Tibial artery (tissue), 4 donors: ENCODE measurements at places on chromosomes 5 and 9.

DNA sequence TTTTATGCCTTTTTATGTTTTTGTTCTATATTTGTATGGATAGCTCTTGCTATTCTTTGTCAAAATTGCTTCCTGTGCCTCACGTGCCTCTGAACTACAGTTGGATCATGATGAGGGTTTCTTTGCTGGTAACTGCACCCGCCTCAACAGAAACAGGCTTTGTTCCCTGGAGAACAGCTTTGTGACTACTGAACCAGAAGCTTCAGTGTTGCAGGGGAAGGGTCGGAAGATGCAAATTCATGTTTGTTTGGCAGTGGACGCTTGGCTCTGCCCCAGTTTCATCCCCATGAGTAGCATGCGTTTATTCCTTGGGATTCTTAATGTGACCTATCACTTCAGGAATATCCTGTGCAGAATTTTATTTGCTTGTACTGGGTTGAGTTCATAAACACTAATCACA is 959.1 kb upstream of the WWC1 start:
- DNase-seq: no peak

- DNase-seq: no peak
These were observed 5.1 kb upstream of the ZFP62 start for GRCh38 chr5:180865981-180866695.

- no peak for DNase-seq
These were observed 327.0 kb upstream of the KLF4 start for GRCh38 chr9:107816561-107817021.

DNA sequence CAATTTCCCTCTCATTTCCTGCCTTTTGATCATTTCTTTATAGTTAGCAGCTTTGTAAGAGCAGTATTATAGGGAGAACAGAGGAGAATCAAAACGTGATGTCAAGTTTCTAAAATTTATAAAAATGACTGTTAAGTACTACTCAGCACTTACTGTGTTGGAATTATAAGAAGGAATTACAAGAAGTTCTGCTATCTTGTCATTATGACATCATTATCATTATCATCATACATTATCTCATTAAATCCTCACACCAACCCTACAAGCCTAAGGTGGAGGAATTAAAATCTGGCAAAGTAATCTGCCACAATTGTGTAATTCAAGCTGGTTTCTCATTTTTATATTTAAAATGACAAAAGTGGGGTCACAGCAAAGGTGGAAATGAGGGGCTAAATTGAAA is 316.2 kb upstream of the CD180 start:
- DNase-seq: no peak

- peak; percentile 76 for DNase-seq
These were observed 723 bp downstream of the SNX18 start for GRCh38 chr5:54518146-54518817.

DNA sequence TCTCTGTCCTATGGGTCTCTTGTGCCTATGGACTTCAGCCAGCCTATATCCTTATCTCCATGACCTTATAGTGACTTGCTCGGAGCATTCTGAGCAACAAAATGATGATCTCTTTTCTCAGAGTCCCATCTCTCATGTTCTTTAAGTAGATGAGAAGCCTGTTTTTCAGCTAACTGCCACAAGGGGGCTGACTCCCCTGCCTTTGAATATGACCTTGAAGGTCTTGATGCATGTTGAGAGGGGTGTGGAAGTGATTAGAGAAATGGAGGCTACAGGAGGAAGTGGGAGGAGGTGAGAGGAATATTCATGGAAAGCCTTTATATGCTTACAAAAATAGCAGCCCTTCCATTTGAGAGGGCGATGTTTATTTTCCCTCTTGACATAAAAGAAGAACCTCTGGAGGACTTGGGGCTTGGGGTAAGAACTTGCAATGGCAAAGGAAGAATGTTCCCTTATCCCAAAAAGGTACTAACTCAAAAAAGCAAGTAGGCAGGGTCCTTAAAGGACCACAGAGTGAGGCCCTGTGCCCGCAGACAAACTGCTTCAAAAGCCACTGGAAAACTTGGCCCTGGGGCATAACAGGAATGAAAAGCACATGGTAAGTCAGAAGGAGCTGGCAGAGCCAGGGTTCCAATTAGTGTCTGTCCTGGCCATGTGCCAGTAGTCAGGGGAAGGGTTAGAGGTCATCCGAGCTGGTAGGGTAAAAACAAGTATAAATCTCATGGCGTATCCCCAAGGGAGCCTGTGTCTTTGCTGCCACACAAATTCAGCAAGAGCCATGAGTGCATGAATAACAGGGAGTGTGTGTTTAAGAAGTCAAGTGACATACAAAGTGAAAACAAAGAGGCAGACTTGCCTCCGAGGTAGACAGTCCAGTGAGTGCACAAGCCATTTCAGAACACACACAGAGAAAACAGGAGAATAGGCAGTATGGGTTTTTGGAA is 39.1 kb downstream of the FGD3 start:
- no peak for DNase-seq

- DNase-seq: no peak
These were observed 2.3 kb downstream of the NKX2-5 start for GRCh38 chr5:173232499-173233346.

DNA sequence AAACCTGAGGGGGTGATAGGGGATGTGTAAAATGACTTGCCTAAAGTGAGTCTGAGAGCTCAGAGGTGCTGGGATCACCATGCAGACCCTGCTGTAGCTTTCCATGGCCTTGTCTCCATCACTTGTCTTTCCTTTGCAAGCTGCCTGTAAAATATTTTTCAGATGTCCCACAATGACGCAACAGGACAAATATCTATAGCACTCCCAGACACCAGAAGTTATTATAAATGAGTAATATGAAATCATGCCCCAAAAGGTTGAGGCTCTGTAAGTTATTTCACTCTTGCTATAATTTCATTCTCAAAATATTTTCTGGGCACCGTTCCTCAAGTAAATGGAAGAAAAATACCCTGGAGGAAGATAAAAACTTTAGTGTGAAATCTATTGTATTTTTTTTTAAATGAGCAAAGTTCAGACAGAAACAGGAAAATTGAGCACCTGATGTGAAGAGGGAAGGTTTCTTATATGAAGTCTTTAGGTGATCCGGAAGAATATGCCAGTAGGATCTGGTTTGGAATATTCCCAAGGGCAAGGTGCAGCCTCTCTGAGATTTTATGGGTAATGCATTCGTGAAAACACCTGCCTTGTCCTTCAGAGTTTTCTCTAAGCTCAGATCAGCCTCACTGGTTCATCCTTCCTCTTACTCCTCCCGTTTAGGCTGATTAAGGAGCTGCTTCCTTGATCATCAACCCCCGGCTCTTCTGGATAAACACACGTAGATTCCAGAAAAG is 138.3 kb upstream of the DMAC1 start:
- DNase-seq: no peak

- DNase-seq: no peak
These were observed 101.0 kb upstream of the PIK3R1 start for GRCh38 chr5:68114378-68115040.

GRCh38 chr9:127283917-127284497 is 19.4 kb downstream of the GARNL3 start:
- DNase-seq: peak; percentile 59

- DNase-seq: no peak
These were observed 1.5 kb downstream of the FRMPD1 start for GRCh38 chr9:37652261-37652660.

DNA sequence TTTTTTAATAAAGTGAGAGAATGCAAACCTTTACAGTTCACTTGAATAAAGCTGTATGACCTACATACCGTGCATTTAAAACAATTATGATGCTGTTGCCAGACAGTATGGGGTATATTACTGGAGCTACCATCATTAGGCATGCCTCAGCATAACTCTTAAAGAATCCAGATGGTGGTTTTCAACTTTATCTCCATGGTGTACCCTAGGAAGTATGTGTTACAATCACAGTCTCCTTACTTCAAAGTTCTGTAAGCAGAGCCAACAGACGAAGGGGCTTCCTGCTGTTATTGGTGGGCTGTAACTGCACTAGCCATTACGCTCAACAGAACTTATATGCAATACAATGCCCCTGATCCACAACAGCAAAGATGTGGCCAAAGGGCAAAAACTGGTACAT is 803.3 kb downstream of the DTWD2 start:
- no peak for DNase-seq

GRCh38 chr5:147971472-147971871 is 65.1 kb upstream of the C5orf46 start:
- no peak for DNase-seq

GRCh38 chr5:120910629-120911028 is 446.5 kb downstream of the PRR16 start:
- DNase-seq: no peak

DNA sequence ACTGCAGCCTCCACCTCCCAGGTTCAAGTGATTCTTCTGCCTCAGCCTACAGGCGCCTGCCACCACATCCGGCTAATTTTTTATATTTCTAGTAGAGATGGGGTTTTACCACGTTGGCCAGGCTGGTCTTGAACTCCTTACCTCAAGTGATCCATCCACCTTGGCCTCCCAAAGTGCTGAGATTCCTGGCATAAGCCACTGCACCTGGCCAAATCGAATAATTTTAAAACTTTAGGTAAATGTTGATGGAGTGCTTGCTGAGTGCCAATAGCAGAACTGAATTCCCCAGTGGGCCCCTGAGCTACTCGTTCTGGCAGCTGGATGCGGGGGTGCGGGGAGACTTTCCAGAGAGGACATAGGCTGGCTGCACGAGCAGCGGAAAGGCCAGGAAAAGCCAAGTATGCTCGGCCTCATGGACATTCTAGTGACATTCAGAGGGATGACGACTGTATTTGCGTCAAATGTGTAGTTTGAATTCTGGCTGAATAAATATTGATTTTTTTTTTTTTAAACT is 16.8 kb downstream of the TRAF2 start:
- DNase-seq: peak; percentile 77

DNA sequence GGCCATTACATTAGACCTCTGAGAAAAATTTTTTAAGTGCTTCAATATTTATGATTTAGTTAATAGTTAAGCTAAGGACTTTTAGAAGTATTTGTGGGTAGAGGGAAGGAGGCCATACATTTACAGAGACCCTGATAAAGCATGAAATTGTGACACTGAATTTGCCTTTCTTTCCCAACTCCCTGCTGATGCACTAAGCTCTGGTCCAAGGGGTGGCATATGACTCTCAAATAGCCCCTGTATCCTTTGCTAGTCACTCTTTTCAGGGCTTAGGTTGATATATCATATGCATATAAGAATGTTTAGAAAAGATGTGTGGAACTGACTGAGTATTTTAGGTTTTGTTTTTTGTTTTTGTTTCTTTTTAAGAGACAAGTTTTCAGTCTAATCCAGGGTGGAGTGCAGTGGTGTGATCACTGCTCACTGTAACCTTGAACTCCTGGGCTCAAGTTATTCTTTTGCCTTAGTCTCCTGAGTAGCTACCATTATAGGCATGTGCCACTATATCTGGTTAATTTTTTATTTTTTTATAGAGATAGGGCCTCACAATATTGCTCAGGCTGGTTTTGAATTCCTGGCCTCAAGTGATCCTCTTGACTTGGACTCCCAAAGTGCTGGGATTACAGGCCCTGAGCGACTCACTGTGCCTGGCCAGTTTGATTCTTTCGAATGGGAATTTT is 20.5 kb downstream of the KIAA1958 start:
- DNase-seq: no peak

GRCh38 chr5:147341345-147341744 is 106.5 kb downstream of the STK32A start:
- DNase-seq: no peak

DNA sequence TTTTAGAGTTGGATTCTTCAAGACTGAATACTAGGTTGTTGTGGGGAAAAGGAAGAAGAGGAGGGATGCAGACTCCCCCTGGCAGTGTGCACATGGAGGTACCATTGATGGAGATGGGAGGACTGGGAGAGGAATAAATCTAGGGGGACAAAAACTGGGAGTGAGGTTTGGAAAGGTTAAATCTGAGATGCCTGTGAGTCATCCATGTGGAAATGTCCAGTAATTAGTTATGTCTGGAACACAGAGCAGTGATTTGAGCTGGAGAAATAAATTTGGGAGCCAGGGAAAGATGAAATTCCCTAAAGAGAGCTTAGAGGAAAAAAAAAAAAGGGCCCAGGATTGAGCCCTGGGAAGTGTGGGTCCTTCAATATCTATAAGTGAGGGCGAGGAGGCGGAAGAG is 8.0 kb upstream of the CCIN start:
- DNase-seq: no peak

GRCh38 chr5:147093138-147093537 is 141.7 kb upstream of the STK32A start:
- no peak for DNase-seq

GRCh38 chr5:131393498-131393968 is 129.7 kb downstream of the CDC42SE2 start:
- no peak for DNase-seq

DNA sequence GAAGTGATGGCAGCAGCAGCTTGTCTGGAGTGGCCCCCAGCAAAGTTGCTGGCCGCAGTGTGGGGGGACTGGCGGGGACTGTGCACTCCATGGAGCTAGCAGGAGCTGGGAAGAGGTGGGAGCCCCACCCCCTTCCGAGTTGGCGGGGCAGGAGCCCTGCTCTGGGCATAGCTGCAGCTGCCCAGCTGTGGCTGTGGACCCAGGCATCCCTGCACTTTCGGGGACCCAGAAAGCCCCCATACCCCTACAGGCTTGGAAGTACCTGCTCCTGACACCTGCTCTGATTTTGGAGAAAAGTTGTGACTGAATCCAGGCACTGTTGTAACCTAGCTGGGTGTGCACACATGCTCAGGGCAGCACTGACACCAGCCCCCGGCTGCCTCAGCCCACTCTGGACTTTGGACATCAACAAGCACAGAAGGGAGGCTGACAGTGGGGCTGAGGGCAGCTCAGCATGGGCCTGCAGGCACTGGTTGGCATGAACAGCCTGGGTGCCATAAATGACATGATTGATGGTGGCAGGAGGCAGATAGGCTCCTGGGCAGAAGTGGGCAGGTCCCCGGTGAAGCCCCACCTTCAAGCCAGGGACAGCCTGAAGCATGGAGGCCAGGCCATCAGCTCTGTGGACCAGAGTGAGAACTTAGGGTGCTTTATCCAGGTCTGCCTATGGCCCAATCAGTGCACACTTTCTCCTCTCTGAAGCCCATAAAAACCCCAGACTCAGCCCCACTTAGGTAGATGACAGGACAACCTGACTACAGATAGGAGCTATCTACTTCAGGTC is 12.6 kb downstream of the LMBRD2 start:
- no peak for DNase-seq

DNA sequence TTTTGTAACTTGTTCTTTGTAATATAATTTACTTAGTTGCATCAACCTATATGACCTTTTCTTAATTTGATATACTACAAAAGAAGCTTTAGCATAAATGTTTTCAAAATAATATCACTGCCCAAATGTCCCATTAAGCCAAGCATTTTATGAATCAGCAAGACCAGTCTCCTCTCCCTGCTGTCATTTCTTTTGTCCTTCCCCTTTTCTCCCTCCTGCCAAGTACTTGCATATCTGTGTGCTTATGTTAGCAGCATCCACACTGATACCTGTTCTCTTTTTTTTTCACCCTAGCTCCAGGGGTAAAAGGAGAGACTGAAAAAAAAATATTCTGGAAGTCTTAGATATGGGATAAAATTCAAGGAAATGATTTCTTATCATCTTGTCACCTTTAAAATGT is 69.7 kb downstream of the ZSWIM6 start:
- no peak for DNase-seq

GRCh38 chr9:114364134-114365041 is 23.4 kb downstream of the AKNA start:
- no peak for DNase-seq

- DNase-seq: no peak
These were observed 23.5 kb downstream of the HNRNPH1 start for GRCh38 chr5:179599973-179600372.
